ENCODE measurements at places on chromosomes 5 and 9. TPM values are rescaled to one million over a fixed set of nuclear protein-coding genes. Genes with fewer than 3 reads are reported as not detected.

DNAJC25 gene
- total RNA-seq: 7.0 TPM

FBP2 gene
- total RNA-seq: not detected

- no peak for DNase-seq
These were observed 462.7 kb upstream of the CD180 start for GRCh38 chr5:67659288-67659687.

GRCh38 chr5:75885321-75885720 is 168.1 kb upstream of the POC5 start:
- no peak for DNase-seq

GRCh38 chr5:58469896-58470295 is 10.0 kb upstream of the PLK2 start:
- DNase-seq: no peak

DNA sequence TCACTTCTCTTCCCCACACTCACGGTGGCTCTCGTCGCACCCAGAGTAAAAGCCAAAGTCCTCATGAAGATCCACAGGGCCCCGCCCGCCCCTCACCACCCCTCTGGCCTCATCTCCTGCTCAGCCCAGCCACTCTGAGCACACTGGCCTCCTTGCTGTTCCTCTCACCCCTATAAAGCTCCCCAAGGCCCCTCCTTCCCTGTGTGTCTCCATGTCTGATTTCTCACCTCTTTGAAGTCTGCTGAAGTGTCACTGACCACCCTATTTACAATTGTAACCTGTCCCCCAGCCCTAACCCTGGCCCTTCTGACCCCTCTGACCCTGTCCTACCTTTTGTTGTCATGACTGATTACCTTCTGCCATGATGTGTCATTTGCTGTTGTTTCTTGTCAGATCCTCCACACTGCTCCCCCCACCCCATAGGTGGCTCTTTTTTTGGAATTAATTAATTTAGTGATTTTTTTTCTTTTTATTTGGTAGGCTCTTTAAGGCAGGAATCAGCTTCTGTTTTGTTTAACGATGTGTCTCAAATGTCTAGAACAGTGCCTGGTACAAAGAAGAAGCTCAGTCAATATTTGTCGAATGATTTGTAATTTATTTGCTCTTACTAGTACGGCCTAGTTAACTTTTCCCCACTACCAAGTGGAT is 90.2 kb downstream of the IQGAP2 start:
- no peak for DNase-seq

GRCh38 chr9:135757356-135757755 is 55.4 kb downstream of the KCNT1 start:
- DNase-seq: no peak

DNA sequence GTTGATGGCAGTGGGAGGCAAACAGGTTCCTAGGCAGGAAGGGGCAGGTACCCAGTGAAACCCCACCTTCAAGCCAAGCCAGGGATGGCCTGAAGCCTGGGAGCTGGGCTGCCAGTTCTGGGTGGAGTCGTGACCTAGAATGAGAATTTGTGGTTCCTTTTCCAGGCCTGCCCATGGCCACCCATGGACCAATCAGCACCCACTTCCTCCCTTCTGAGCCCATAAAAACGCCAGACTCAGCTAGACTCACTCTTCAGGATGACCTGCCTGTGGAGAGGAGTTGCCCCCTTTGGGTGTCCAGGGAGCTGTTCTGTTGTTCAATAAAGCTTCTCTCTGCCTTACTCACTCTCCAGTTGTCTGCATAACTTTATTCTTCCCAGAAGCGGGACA is 144.0 kb upstream of the MRPS30 start:
- DNase-seq: no peak

IFNK gene
- total RNA-seq: not detected

- DNase-seq: no peak
These were observed 16.6 kb downstream of the PTGR1 start for GRCh38 chr9:111582888-111583287.

DMGDH gene
- 1.5 TPM for total RNA-seq

GARIN3 gene
- total RNA-seq: not detected

Measured in OCI-LY7 (cell line).